ENCODE measurements at places on chromosomes 5 and 9.

DNA sequence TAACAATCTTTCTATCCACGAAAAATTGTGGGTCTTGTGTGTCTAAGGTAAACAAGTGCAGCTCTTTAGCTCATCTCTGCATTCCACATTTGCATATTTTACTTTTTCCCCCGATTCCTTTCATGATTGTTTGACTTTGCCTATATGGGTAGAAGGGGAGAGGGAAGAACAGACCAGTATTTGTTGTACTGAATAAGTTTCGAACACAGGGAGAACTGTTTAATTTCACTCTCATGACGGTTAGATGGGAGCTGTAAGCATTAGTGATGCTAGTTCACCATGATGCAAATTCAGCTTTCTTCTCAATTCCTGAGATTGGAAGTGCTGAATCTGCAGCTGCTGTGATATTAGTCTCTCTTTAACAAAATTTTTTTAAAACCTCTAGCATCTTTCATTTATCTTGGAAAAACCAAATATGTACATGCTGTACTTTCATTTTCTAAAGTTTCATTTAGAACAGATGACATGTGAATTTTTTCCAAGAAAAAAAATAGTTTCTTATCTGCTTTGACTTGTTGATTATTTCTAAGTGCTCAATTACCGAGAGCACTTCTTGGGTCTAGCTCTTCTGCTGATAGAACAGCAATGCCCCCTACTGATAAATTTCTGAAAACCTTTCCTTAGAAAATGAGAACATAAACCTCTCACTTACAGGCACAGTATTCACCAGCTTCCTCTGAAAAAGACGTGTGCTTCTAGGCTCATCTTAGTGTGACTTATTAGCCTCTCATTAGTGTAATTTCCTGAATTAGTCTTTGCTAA lies 149.5 kb downstream of the BAAT start:
- no peak for DNase-seq

- DNase-seq = no peak
Measured at GRCh38 chr9:93301911-93302541, 118.1 kb downstream of the WNK2 start.

GRCh38 chr9:36855448-36856315 lies 178.4 kb downstream of the PAX5 start:
- peak; percentile 2 for DNase-seq

DNA sequence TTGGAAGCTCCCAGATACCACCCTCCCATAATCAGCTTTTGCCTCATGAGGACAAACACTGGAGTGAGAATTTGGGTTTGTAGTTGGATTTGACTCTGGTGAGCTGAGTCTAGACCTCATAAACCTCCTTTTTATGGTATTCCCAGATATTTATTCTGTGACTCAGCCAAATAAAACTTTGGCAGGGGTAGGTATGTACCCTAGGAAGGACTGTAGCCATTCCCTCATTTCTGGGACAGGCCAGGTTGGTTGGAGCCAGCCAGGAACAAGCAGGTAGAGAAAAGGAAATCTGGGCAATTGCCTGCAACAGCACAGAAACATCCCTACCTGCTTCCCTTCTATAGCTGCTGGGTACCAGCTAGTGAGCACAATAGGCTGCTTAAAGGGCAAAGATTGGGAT lies 19.4 kb downstream of the ENHO start:
- no peak for DNase-seq

GRCh38 chr5:151094030-151094851 lies 13.4 kb upstream of the TNIP1 start:
- peak; percentile 48 for DNase-seq

- no peak for DNase-seq
Measured at GRCh38 chr9:91917436-91917835, 32.6 kb downstream of the ROR2 start.
